Retina (tissue), 1 donor: ENCODE measurements at places on chromosomes 6 and 20.

DNA sequence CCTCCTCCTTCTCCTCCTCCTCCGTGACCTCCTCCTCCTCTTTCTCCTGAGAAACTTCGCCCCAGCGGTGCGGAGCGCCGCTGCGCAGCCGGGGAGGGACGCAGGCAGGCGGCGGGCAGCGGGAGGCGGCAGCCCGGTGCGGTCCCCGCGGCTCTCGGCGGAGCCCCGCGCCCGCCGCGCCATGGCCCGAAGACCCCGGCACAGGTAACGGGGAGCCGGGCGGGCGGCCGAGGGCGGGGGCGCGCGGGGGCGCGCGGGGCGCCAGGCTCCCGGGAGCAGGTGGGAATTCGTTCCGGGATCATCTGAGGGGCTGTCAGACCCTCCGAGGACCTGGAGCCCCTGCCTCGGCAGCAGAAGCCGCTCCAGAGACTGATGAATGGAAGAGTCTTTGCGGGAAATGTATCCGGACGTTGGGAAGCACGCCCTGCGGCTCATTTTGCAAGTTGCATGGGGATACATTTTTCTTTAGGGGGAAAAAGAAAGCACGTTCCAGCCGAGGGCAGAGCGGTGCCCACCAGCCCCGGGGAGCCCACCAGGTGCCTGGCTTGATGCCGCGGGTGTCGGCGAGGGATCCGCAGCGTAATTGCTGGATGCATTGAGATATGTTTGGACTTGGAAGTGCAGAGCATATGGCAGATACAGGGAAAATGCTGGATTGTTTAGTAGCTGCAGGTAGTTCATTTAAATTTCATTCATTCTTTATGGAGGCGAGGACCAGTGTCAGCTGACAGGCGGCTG, 394 bp downstream of the MYB start:
- DNase-seq = no peak

DNA sequence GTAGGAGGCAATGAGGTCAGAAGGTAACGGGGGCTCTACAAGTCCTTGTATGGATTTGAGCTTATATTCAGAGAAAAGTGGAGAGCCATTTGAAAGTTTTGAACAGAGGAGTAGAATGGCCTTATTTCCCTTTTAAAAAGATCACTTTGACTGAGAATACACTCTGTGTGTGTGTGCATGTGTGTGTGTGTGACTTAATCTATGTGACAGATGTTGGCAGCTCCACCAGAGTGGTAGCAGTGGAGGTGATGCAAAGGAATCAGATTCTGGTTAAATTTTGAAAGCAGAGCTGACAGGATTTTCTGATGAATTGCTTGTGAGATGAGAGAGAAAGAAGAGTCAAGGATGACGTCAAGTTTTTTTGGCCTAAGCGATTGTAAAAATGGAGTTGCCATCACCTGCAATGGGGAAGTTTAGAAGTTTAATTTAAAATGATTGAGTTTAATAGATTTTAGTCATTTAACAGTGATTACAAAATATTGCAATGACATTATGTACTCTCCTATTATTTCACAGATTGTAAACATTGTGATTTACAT, 172.2 kb upstream of the HEY2 start:
- no peak for DNase-seq

- DNase-seq = no peak
Measured at GRCh38 chr6:81977486-81977885, 225.0 kb upstream of the TENT5A start.

- no peak for DNase-seq
Measured at GRCh38 chr6:22081709-22082108, 215.1 kb downstream of the PRL start.

GRCh38 chr6:108656836-108657235, 96.1 kb downstream of the FOXO3 start:
- no peak for DNase-seq

- no peak for DNase-seq
Measured at GRCh38 chr6:26170951-26171841, 84.0 kb downstream of the HFE start.

- DNase-seq = no peak
Measured at GRCh38 chr20:57483287-57484050, 41.5 kb downstream of the CTCFL start.

- no peak for DNase-seq
Measured at GRCh38 chr6:78666764-78667163, 200.6 kb upstream of the IRAK1BP1 start.

- no peak for DNase-seq
Measured at GRCh38 chr6:25172819-25173218, 106.4 kb upstream of the CARMIL1 start.

DNA sequence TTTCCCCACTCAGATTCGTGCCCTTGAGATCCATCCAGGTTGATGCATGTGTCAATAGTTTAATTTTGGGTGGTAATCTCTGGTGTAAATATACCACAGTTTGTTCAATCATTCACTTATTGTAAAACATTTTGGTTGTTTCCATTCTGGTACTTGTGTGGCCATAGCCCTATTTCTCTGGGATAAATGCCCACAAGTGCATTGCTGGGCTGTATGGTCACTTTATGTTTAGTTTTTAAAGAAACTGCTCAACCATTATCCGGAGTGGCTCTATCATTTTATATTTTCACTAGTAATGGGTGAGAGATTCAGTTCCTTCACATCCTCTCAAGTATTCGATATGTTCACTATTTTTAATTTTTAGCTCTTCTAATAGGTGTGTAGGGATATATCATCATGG, 60.7 kb upstream of the RNF24 start:
- no peak for DNase-seq

GRCh38 chr6:106257195-106257594, 68.4 kb downstream of the ATG5 start:
- DNase-seq = no peak

GRCh38 chr6:89237158-89237557, 20.0 kb upstream of the GABRR1 start:
- no peak for DNase-seq

DNA sequence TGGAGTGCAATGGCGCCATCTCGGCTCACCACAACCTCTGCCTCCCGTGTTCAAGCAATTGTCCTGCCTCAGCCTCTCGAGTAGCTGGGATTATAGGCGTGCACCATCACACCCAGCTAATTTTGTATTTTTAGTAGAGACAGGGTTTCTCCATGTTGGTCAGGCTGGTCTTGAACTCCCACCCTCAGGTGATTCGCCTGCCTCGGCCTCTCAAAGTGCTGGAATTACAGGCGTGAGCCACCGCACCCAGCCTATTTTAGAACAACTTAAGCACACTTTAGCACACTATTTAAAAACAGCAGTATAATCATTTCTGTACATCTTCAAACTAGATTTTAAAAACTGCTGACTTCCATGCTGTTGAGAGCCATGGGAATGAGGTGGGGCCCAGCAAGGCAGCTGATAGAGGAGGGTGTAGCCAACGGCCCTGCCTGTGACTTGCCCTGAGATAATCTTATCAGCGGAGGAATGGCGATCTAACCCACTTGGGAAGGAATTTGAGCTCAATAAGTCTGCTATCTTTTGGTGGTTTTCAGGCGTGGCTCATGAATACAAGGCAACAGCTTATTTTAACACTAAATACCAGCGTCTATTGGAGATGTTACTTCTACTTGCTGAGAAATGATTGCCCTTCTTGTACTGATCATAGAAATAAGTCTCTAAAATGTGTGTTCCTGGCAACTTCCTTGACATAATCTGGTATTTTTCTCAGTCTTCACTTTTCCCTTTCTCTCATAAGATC, 12.1 kb downstream of the ZDHHC14 start:
- no peak for DNase-seq

DNA sequence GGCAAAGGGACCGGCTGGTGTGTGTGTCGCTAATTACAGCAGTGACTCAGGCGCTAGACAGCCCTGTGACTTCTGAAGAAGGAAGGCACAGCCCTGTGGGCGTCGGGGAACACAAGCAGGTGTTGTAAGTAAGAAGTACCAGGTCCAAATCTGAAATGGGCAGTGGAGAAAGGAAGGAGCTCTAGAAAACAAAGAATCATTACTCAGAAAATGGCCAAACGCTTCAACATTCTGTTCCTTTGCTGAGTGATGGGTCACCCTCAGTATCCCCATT, 106.8 kb downstream of the PXDC1 start:
- DNase-seq = no peak

DNA sequence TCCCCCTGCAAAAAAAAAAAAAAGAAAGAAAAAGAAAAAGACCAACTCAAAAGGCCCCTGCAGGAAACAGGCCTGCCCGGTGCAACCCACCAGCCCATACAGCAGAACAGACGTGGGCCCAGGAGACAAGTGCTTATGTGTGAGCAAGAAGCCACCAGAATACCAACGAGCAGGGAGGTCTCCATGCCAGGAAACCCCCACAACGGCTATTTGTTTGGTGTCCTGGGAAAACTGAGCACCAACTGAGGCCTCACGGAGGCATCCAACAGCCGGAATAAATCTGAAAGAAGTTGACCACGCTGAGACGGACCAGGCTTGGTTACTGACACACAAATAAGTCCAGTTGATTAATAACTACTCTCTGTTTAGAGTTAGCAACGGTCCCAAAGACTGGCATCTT, 29.7 kb downstream of the PTPRT start:
- no peak for DNase-seq

DNA sequence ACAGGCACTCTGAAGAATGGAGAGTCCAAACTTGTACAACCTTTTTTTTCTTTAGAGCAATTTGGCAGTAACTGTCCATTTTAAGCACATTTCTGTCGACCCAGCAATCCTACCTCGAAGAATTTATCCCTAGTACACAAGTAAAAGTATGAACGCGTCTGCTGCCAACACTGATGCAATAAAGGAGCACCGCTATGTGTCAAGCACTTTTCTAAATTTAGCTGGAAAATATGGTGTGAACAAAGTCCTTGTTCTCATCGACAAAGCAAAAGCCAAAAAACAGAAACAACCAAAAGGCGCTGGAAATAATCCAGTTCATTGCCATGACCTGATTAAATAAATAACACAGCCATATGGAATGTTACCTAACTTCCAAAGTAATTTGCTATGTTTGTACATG, 1.1 kb downstream of the DPM1 start:
- no peak for DNase-seq

DNA sequence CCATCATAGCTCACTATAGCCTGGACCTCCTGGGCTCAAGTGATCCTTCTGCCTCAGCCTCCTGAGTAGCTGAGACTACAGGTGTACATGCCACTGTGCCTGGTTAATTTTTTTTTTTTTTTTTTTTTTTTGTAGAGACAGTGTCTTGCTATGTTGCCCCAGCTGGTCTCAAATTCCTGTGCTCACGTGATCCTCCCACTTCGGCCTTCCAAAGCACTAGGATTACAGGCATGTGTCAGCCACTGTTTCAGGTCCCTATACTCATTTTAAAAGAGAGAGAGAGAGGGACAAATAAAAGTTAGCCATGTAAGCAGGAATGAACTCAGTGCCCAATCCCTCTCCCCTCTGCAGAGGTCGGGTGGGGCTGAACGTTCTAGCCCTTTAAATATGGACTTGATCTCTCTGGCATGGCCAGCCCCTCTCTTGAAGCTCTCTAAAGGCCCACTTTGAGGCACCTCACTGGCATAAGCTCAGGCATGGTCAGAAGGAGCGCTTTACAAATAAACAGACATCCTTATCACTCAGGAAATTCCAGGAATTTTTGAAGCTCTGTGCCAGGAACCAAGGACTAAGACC, 9.0 kb upstream of the SERPINB1 start:
- DNase-seq = no peak

- peak; percentile 32 for DNase-seq
Measured at GRCh38 chr20:57097245-57097915, 169.1 kb downstream of the BMP7 start.

- DNase-seq = no peak
Measured at GRCh38 chr20:54822386-54822785, 347.0 kb downstream of the DOK5 start.

DNA sequence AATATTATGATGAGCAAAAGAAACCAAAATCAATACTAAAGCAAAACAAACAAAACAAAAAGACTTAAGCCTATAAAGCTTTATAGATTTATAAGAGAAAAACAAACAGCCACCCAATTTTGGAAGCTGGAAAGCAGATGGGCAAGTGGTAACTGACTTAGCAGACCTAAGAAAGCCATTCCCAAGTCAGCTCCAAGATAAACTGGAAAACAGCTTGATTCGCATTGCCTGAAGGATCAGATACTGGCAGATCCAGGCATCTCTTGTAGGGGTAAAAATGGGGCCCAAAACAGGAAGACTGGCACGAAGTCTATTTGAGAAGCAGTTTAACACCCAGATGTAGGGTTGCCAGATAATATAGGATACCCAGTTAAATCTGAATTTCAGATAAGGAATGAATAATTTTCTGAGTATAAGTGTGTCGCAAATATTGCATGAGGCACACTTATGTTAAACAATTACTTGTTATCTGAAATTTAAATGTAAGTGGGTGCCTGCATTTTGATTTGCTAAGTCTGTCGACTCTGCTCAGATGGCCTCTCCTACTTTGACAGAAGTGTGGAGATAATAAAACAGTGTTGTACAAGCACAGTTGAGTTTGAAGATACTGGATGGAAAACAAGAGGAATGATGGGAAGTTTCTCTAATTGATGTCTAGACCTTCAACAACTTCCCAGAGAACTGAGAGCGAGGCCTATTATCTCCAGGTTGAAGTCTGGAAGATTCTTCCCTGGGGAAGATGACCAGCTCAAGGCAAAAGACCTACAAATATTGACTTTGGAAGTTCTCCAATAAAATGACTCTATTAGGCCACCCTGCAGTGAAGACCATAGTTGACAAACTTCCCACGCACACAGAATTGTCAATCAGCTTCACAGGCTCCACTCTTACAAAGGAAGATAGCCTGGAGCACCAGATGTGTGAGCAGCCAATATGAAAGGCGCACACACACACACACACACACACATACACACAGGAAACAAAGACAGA, 113.4 kb downstream of the FAM50B start:
- DNase-seq = no peak

DNA sequence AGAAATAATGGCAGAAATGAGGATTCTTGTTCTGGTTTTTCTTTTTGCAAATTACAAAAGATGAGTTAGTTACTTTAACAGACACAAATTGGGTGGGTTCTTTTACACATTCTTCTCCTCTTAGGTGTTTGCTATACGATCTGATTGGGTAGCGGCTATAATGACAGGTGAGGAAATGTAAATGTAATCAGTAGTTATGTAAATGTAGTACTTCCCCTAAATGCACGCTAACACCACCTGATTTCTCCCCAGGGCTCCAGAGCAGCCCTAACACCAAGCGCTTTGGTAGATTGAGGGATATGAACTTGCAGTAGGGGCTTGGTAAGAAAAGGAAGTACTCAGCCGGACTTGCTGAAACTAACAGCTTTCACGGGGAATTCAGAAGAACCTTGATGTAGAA, 499.4 kb upstream of the NOX3 start:
- DNase-seq = no peak
